ENCODE measurements at places on chromosomes 7 and 10. TPM values are rescaled to one million over a fixed set of nuclear protein-coding genes. Genes with fewer than 3 reads are reported as not detected.

DRGX gene
- not detected for total RNA-seq

ZDHHC6 gene
- total RNA-seq, result 34.8 TPM

PLPP4 gene
- total RNA-seq, result 0.14 TPM

EBLN1 gene
- not detected for total RNA-seq
